HFFc6 (cell line): ENCODE measurements at places on chromosomes 4 and X. TPM values are rescaled to one million over a fixed set of nuclear protein-coding genes. Genes with fewer than 3 reads are reported as not detected.

DNA sequence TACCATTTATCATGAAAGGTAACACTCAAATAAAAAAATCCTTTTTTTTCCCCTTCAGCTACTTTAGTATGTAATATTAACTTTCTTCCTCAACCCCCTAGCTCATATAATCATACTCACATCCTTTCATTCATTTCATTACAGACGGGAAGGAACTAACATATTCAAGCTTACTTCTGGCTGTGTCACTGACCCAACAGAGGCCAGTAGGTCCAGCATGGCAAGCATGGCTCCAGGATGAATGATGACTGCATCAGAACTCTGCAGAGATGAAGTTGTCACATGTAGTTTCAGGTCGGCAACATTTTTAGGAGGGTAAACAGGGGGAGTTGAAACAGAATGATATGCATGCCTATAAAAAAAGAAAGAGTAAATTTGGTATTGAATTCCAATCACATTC is 163.4 kb downstream of the WDFY3 start:
- DNase-seq = no peak

DNA sequence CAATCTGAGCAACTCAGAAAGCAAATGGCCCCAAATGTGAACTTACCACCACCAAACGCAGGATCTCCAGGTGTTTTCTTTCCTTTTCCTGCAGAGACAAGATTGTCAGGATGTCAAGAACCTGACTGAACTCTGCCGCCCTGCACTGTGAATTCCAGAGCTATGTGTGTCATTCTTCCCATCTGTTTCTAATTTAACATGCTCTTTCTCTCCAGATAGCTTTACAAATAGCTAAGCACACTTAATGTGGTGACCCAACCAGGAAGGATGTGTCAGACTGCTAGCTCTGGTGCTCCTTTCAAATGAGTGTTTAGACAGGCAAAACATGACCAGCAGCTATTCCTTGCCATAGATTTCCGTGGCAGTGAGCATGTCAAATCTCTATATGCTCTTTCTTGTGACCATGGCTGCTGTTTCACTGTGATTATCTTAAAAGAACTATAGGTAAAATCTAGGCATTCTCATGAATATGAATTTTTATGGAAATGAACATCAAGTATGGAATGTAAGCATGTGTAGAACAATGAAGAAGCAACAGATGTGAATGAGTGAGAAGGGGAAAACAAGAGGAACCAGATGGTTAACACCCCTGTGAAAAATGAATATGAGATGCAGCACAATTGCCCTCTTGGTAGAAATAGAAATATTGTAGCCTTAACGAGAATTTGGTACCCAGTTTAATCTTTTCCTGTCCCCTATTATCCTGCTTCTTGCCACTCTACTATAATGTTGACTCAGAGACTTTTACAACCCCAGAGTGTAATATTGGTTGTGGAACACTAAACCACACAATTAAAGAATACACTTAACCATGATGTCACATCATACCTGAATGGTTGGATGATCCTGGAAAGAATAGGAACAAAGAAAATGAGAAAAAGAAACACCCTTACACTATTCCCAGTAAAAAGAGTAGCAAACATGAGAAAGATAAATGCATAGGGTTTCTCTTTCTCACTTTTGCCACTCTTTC is 247.8 kb upstream of the DKK2 start:
- peak; percentile 97 for DNase-seq

The P2RY10 gene
- not detected in 3 replicates for total RNA-seq

The SLC6A14 gene
- not detected in 3 replicates for total RNA-seq

GRCh38 chrX:68203646-68204045 is 229.6 kb downstream of the OPHN1 start:
- no peak for DNase-seq

The ALB gene
- not detected in 3 replicates for total RNA-seq

The ERCC6L gene
- 3.4 to 7.2 TPM (median 7.2 TPM) in 3 replicates for total RNA-seq

DNA sequence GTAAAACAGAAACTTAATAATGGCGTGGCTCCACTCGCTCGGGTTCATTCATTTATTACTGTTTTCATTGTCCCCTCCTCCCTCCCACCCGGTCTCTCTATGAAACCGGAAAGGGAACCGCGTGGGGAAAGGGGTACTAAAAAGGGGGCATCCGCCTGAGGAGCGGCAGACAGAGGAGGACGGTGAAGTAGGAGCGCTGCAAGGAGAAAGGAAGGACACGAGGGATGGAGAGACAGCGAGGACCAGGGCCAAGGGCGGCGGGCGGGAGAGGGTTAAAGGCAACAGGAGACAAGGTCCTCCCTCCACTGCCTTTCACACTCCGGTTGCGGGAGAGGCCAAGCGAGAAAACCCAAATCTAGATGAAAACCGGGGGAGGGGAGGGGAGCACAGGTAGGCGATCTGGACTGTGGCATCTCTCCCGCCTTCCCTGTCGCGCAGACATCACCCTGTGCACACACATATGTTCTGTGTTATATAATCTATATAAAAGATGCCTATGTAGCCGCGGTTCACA is 829 bp downstream of the ELOVL6 start:
- peak; percentile 12 for DNase-seq

GRCh38 chrX:333611-334311 is 15.2 kb upstream of the GTPBP6 start:
- no peak for DNase-seq

DNA sequence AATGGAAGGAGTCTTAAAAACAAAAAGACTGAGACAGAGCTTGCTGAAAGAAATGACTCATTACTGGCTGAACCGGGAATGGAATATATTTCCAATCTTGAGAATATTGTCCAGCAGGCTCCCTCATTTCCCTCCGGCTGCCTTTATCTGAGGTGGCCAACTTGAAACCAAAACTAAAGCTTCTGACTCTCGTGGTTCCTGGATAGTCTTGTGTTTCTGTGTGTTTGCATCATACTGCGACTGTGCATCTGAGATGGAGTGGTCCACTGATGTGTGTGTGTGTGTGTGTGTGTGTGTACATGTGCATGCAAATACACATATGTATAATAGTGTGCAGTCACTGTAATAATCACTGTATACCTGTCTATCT is 145.6 kb upstream of the SCML1 start:
- peak; percentile 61 for DNase-seq

DNA sequence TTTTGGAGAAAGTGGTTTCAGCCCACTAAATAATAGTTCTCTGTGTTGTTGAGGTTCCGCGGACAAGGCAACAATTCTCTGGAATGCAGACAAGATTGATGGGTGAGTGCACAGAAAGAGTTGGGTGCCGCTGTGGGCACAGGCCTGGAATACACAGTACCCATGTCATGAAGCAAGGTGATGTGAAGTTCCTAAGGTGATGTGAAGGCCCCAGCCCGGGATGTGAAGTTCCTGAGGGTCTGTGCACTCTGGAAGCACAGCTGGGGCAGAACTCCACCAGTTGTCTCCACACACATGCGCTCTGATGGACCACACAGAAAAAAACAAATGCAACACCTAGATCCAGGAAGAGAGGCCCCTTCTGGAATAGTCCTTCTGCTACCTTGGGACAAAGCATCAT is 86.6 kb upstream of the BMPR1B start:
- no peak for DNase-seq

DNA sequence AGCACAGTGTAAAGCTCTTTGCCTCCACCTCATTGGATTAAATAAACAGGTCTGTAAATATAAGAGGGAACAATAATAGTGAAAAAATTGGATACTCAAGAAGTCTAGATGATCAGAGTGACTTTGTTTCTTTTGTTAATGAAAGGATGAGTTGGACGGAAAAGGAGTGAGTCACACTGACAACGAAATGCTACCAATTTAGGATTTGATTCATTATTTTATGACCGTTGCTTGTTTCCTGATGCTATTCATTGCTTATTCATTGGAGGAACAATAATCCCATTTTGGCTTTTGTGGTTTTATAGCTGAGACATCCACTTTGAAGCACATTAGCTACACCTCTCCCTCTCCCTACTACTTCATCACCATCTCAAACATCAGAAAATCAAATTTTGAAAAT is 74.4 kb upstream of the DYNLT3 start:
- peak; percentile 57 for DNase-seq

GRCh38 chr4:39157520-39157919 is 24.8 kb upstream of the WDR19 start:
- DNase-seq = no peak

DNA sequence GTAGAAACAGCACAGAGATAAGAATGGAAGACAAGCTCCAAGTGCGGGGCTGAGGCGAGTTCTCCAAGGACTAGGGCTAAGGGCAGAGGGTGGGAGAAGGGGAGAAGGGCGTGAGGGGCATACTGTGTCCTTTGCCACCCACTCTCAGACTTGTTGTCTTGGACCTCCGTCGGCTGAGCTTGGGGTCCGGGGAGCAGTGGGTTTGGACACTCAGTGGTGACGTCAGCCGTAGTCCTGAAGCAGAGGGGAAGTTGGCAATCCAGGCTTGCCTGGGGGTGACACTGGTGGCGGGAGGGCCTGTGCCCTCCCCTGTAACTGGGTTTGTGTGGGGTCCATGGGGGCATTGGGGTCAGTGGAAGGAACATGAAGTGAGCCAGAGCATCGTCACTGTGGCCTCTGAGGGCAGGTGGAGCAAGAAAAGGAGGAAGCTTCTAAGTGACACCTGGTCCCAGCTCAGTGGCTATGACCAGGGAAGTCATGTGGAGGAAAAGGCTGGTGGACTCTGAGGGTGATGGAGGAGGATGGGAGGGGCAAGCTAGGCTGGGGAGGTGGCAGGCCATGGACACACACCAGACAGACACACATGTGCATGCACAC is 17.6 kb downstream of the CD99 start:
- no peak for DNase-seq

GRCh38 chr4:185374573-185374972 is 21.2 kb downstream of the LRP2BP start:
- DNase-seq = no peak

The SEL1L3 gene
- total RNA-seq = 29.3 to 33.8 TPM (median 31.7 TPM) in 3 replicates

DNA sequence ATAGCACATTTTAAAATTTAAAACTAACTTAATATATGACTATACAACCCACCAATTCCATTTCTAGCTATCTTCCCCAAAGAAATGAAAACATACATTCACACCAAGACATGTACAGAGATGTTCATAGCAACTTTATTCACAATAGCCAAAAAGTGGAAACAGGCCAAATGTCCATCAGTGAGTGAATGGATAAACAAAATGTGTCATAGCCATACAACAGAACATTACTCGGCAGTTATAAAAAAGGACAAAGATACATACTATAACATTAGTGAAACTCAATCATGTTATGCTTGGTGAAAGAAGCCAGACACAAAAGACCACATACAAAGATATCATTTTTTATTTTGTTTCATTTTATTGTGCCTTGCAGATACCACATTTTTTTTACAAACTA is 396.8 kb downstream of the PACRGL start:
- no peak for DNase-seq

DNA sequence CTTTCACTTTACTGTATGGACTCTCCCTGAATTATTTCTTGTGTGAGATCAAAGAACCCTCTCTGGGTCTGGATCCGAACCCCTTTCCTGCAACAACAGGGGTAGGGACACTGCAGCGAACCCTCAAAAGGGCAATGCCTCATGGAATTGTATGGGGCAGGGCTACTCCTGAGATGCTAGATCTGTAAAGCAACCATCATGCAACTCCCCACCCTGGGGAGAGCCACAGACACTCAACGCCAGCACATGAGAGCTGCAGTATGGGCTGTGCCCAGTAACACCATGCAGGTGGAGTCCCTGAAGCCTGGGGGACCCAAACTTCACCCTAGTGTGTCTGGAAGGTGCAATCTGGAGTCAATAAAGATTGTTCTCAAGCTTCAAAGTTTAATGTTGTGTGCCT is 304.7 kb downstream of the DCHS2 start:
- no peak for DNase-seq

- no peak for DNase-seq
These were observed 124.3 kb upstream of the STX18 start for GRCh38 chr4:4666187-4666586.

The VCX gene
- not detected in 3 replicates for total RNA-seq

The SSX1 gene
- not detected in 3 replicates for total RNA-seq

DNA sequence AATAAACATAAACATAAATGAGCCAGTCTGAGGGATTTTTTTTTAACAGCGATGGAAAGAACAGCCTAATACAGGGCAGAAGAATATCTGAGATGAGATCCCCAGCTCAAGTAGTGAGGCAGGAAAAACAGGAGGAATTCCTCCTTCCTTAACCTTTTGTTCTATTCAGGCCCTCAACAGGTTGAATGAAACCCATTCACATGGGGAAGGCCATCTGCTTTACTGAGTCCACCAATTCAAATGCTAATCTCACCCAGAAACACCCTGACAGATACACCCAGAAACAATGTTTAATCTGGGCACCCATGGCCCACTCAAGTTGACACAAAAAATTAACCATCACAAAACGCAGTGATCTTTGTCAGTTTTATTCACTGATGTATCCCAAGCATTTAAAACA is 45.5 kb downstream of the SMIM31 start:
- no peak for DNase-seq

- DNase-seq = no peak
These were observed 49.2 kb downstream of the IRF2 start for GRCh38 chr4:184424993-184425758.

GRCh38 chr4:82491251-82491960 is 61.0 kb downstream of the ENOPH1 start:
- DNase-seq = no peak

GRCh38 chr4:40238700-40239548 is 42.1 kb downstream of the RHOH start:
- no peak for DNase-seq
